Foreskin keratinocyte (primary cell): ENCODE measurements at places on chromosomes 11 and 22. TPM values are rescaled to one million over a fixed set of nuclear protein-coding genes. Genes with fewer than 3 reads are reported as not detected.

Gene NXPE1
- total RNA-seq = not detected in 2 replicates

Gene HBB
- not detected in 2 replicates for total RNA-seq

Gene TBX1
- 0.54 and 0.63 TPM in 2 replicates for total RNA-seq

Gene FAM111B
- total RNA-seq = 24.6 and 24.8 TPM in 2 replicates
